NAMALWA (cell line): ENCODE measurements at places on chromosomes 11 and 22.

- no peak for DNase-seq
Observed at GRCh38 chr11:123601743-123602142, 52.7 kb downstream of the SCN3B start.

GRCh38 chr11:129460714-129461113, 85.1 kb downstream of the BARX2 start:
- DNase-seq, result no peak

- no peak for DNase-seq
Observed at GRCh38 chr22:46001426-46002106, 24.6 kb upstream of the WNT7B start.

- DNase-seq, result no peak
Observed at GRCh38 chr22:32631507-32632255, 157.1 kb downstream of the FBXO7 start.

DNA sequence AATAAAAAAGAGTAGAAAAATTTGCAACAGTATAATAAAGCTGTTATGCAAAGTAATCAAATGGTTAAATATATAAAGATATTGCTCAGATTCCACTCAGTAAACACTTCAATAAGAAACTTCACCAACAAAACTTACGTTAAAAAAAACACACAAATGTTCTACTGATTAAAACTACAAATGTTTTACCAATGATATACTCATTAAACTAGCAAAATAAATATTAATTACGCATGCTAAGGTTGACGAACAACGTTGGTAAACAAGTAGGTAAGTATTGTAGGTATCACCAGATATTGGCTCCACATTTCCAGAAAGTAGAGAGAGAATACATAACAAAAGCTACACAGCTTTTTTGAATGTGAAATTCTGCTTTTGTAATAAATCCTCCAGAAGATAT, 12.6 kb downstream of the RDX start:
- no peak for DNase-seq

DNA sequence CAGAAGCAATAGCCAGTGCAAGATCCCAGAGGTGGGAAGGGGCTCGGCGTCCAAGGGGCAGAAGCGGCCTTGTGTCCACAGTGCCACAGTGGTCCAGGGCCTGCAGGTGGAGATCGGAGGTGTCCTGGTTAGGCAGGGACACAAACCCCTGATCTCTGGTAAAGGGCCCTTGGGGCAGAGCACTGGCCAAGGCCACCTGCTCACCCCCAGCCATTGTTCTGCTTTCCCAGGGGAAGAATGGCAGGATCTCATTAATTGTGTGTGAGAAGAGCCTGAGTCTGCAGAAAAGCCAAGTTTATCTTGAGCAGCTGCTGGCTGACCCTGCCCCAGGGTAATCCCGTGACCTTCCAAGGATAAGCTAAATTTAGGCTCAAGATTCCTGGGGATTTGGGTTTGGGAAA, 3.1 kb upstream of the CLDN5 start:
- no peak for DNase-seq
